Brain (organoid and tissue), 16 donors: ENCODE measurements at places on chromosomes 3 and 15. TPM values are rescaled to one million over a fixed set of nuclear protein-coding genes. Genes with fewer than 3 reads are reported as not detected.

DNA sequence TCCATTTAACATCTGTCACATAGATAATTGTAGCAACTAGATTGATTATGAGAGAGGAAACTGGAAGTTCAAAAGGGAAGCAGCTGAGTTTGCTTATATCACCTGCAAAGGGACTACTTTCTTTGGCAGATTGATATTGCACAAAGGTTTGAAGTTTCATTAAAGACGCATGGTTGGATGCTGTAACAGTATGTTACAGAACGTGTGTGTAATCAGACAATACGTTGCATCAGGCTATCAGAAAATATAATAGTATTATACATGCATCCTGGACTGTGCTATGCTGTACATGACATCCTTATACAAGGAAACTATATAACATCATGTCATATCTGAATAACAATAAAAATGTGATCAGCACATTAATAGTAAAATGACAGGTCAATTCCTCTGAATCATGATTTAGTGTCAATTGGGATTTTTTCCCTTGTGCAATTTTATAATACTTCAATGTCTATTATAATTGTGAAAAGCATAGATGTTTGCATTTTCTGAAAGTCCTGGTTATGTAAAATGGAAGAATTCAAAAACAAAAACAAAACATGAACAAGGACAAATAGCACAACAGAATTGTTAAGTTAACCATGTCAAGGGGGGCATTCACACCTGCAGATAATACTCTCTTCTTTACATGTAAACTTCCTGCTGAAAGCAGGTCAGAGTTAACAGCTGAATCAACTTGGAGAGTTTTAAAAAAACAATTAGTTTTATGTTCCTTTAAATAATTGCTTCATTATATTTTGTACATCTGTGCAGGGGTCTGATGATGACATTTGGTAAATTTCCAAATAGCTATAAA, 283.2 kb upstream of the KCNH8 start:
- no peak for DNase-seq

GRCh38 chr3:141452045-141452444, 34.8 kb upstream of the RASA2 start:
- peak; percentile 32 for DNase-seq

The FMN1 gene
- 0.27 TPM for polyA plus RNA-seq

- DNase-seq = no peak
These were observed 170.3 kb upstream of the MITF start for GRCh38 chr3:69568951-69569350.

- DNase-seq = no peak
These were observed 49.8 kb downstream of the PLD1 start for GRCh38 chr3:171760477-171760876.

The MAN2A2 gene
- polyA plus RNA-seq = 58.2 TPM

GRCh38 chr15:101307897-101308603, 13.0 kb upstream of the SNRPA1 start:
- no peak for DNase-seq

DNA sequence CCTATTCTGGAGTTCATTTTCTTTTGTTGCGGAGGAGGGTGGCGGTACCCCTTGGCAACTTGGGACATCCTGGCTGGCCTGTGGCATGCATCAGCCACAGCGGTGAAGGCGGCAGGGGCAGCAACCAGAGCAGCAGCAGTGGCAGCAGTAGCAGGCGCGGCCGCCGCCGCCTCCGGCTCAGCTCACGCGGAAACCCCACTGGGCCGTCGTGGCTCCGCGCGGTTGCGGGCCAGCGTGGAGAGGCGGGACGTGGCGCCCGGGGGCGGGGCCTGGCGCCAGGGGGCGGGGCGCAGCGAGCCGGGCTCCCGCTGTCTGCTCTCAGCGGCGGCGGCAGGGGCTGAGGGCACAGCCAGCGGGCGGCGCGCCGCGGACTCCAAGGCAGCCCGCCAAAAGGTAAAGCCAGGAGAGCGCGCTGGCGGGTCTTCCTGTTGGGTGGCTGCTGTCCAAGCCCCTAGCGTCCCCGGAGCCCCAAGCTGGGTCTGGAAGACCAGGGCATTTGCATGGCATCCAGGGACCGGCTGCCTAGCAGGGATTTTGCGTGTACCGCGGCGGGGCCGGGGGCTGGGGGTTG, 334.4 kb upstream of the THRB start:
- DNase-seq = peak; percentile 31

The STRIT1 gene
- polyA plus RNA-seq = not detected

GRCh38 chr3:89052386-89052785, 55.0 kb upstream of the EPHA3 start:
- no peak for DNase-seq

The SAXO2 gene
- polyA plus RNA-seq = 3.0 TPM

The HRH1 gene
- polyA plus RNA-seq = 1.3 TPM

The KCNAB1 gene
- 2.6 TPM for polyA plus RNA-seq

The KNG1 gene
- 0.15 TPM for polyA plus RNA-seq

DNA sequence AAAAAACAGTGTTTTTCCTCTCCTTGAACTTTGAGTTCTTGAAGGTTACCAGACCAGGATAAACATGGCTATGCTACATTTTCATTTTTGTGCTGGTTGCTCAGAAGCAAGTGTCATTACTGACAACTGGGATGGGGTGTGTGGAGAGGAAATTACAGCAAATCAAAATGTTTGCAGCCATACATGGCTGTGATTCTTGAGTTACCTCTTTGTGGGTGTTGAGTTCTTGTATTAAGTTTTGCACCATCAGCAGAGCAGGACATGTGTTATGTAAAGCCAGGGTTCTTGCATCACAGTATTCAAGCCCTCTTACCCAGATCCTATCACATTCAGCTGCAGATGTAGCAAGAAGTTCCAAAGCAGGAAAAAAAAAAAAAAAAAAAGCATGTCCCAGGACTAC, 53.9 kb upstream of the ATOSA start:
- no peak for DNase-seq

- no peak for DNase-seq
These were observed 32.3 kb upstream of the TMCO5A start for GRCh38 chr15:37902126-37902525.

- DNase-seq = no peak
These were observed 448 bp upstream of the KBTBD12 start for GRCh38 chr3:127914584-127914983.

DNA sequence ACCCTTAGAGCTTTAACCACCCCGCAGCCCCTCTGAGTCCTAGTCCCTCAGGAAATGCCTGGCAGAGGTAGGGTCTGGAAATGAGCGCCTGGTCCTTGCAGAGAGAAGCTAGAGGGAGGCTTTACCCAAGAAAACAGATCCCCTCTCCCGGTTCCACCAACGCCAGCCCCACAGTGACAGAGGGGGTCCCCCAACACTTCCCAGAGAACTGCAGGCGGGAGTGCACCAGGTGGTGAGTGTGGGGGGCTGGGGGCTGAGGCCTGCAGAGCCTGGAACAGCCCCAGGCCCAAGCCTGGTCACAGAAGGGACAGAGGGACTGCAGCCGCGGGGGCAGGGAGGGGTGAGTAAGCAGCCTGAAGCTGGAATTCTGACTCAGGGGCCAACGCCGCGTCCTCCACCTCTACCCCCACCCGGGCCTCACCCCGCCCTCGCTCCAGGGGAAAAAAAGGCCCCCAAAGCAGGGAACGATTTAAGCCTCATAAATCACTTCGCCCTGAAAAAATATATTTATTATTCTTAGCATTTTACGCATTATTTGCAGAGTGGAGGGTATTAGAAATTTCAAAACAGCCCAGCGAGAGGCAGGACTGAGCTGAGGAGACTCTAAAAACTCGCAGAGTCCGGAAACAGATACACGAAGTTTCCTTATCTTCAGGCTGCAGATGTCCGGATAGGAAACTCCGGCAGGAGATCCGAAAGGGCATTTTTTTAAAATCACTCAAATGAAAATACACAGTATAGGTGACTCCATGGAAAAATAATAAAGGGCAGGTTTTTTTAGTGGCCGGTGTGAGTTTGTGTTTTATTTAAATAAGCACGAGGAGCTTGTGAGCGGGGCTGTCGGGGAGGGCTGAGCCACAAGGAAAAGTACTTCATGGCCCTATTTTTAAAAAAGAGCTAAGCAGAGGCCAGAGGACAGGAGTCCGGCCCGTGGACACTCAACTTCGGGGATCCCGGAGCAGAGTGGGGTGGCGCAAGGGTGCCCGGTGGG, 10.0 kb downstream of the GATA2 start:
- no peak for DNase-seq

- DNase-seq = no peak
These were observed 424.8 kb downstream of the LPP start for GRCh38 chr3:188578576-188579363.

GRCh38 chr3:76097589-76097969, 312.2 kb upstream of the ZNF717 start:
- DNase-seq = no peak

DNA sequence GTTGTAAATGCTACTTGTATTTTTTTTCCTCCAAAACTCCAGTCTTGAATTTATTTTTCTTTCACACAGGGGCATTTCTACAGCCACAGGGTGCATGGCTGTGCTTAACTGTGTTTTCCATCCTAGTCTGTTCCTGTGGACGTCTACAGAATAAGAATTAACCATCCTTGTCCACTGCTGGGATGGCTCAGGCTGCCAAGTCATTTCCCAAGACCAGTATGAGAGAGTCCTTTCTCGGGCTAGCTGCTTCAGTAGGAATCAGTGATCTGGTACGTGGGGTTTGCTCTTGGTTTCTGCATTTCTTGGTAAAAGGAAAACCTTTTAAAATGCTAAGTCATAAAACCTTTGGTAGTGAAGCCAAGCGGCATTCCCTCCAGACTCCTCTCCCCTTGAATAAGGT, 29.8 kb downstream of the CHDH start:
- peak; percentile 64 for DNase-seq

- peak; percentile 57 for DNase-seq
These were observed 32.9 kb downstream of the DAPK2 start for GRCh38 chr15:64013179-64014062.

DNA sequence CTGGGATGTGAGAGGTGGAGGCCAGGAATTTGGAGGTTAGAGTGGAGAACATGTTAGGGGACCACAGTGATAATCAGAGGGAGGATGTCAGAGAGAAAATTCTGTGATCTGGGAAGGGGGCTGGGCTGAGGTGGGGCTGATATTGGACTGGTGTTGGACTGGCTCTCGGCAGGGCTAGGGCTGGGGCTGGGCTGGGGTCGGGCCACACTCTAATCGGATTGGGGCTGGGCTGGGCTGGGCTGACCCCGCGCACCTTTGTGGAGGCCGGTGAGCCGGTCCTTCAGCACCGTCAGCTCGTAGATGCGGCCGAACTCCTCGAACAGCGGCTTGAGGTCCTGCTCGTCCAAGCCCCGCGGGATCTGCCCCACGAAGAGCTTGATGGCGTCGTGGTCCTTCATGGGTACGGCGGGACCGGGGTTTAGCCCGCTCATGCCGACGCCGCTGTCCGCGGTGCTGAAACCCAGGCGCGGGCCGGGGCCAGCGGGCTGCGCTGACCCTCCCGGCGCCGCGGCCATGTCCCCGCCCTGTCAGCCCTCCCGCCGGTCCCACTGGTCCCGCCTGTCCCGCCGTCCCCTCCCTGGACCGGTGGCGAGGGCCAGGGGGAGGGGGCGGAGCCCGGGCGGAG, 485 bp downstream of the CELF6 start:
- no peak for DNase-seq

- no peak for DNase-seq
These were observed 172.1 kb upstream of the SMAD3 start for GRCh38 chr15:66893294-66893693.

- DNase-seq = no peak
These were observed 43.5 kb downstream of the IDH2 start for GRCh38 chr15:90058775-90059174.

- DNase-seq = peak; percentile 63
These were observed 6.3 kb downstream of the LRRC31 start for GRCh38 chr3:169863458-169863899.

The LYZL4 gene
- not detected for polyA plus RNA-seq
